ENCODE measurements at places on chromosomes 4 and X.

- DNase-seq: no peak
These were observed 15.3 kb downstream of the UGT2B15 start for GRCh38 chr4:68654946-68655721.

DNA sequence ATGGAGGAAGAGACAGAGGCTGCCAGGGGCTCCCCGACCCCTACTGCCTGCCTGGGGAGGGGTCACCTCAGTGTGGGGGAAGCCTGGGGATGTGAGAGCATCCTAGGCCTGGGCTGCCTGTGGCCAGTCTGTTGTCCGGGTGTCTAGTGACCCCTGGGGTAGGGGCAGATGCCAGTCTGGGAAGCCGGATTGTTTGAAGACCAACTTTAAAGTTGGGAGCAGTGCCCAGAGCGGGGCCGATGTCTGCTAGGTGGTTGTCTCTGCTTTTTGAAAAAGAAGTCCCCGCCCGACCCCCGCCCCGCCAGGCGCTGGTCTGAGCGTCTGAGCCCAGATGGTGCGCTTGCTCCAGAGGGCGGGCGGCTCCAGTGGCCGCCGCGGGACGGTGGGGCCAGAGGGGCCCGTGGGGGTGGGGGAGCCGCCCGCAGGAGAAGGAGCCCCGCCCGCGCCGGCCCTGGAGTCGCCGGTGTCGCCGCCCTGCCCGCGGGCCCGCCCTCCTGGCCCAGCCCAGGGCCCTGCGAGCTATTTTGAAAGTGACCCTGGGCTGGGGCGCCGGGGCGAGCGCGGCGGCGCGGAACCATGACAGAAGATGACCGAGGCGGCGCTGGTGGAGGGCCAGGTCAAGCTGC, at the start of gene DOK7:
DOK7 (plus strand) TSS at position 517 of the 626 bp plus-strand sequence; CDS start at position 587, 70 bp downstream.
- no peak for DNase-seq

DNA sequence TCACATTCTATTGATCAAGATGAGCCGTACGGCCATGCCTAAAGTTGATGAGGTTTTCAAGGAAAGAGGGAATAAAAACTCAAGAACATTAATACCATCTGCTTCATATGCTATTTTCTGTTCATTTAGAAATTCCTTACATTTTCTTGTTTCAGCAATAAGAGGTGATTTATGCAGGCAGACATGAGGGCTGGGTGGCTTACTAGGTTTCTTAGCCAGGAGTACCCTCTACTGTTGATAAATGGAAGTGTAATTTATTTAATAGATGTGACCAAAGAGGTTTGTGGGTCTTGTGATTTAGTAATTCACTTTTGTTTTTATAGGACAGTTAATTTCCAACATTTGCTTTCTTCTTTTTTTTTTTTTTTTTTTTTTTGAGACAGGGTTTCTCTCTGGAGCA, 6.4 kb upstream of the SMIM9 start:
- peak; percentile 9 for DNase-seq

- no peak for DNase-seq
These were observed 133.8 kb upstream of the TACR3 start for GRCh38 chr4:103853627-103854026.

DNA sequence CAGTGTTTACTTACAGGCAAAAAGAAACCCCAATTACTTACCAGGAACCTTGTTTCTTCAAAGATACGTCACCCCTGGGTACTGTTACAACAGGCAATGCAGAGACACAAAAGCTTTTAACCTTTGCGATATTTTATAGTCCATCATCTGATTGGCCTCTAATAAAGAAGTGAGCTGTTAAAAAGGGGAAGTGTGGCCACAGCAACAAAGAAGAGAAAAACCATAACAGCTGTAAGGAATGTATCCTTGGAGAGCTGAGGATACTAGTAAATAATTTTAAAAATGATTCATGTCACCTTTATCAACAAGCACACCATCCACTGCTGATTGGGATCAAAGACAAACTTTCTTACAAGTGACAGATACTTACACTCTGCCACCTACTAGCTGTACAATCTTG, 14.1 kb downstream of the GABRA4 start:
- DNase-seq: no peak

- DNase-seq: no peak
These were observed 1662.1 kb upstream of the TENM3 start for GRCh38 chr4:180581061-180581460.

DNA sequence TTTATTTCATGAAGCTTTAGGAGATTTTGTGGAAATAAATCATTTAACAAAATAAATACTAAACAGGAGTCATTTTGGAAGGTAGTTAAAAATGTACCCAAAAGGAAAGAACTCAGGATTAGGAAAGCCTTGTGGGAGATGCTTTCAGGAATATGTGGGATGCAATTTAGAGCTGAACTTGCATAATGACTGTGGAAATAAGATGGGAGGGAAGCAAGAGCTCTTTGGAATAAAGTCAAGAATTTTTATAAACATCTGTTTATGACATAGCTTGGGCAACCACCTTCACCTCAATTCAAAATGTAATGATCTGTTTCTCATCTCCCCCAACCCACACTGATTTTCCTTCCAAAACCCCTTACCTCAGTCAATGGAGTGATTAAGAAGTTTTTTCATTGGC, 623.8 kb downstream of the FAT4 start:
- no peak for DNase-seq

GRCh38 chr4:119314356-119314755, 7.6 kb downstream of the FABP2 start:
- DNase-seq: no peak

DNA sequence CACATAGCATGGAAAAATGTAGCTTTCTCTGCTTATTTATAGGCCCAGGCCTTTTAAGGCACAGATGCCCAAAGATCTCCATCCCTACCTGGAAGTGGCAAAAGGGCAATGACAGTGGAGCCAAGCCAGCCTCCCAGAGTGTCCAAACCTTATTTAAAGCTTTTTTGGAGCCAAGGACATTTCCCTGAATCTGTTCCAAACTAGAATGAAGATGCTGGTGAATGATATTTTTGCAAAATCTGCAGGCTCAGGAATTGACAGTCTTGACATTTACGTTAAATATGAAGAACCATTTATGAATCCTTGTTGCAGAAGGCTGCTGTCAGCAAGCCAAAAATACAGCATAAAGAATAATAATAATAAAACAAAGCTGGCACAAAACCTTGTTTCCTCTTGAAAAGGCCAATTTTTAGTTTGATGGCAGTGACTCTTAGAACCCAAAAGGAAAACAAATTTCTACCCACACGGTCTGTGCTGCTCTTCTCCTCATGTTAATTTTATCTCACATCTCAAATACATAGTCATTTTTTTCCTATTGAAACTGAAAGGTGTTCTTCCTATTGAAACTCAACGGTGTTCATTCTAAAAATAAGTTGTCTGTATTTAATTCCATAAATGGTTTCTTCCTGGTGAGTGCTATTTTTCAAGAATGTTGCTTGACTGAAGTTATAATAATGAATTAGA, 206.3 kb upstream of the TBL1X start:
- DNase-seq: no peak

- no peak for DNase-seq
These were observed 190.8 kb upstream of the GK2 start for GRCh38 chr4:79598801-79599200.

GRCh38 chrX:41019041-41019392, 66.2 kb upstream of the USP9X start:
- no peak for DNase-seq

DNA sequence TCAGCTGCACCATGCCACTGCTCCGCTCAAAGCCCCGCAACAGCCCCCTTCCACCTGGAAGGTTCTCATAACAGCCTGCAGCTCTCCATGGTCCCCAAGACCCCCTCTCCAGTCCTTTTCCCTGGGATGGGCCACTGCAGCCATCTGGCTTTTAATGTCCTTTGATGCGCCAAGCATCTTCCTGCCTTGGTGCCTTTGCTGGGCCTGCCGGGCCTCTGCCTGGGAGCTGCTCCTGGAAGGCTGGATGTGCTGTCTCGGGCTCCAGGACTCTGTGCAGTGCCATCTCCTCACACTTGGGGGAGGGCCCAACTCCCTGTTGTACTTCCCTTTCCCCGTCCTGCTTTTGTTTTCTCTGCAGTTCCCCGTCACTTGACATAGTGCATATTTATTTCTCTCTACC, 60.3 kb downstream of the TAPT1 start:
- no peak for DNase-seq

- DNase-seq: peak; percentile 4
These were observed 56.6 kb upstream of the SLC6A14 start for GRCh38 chrX:116379854-116380253.

- DNase-seq: peak; percentile 29
These were observed 36.9 kb downstream of the SORBS2 start for GRCh38 chr4:185774845-185775680.

- no peak for DNase-seq
These were observed 13.2 kb upstream of the COX7B2 start for GRCh38 chr4:46922205-46922604.

GRCh38 chrX:55490121-55490520, 473 bp upstream of the USP51 start:
- DNase-seq: no peak

DNA sequence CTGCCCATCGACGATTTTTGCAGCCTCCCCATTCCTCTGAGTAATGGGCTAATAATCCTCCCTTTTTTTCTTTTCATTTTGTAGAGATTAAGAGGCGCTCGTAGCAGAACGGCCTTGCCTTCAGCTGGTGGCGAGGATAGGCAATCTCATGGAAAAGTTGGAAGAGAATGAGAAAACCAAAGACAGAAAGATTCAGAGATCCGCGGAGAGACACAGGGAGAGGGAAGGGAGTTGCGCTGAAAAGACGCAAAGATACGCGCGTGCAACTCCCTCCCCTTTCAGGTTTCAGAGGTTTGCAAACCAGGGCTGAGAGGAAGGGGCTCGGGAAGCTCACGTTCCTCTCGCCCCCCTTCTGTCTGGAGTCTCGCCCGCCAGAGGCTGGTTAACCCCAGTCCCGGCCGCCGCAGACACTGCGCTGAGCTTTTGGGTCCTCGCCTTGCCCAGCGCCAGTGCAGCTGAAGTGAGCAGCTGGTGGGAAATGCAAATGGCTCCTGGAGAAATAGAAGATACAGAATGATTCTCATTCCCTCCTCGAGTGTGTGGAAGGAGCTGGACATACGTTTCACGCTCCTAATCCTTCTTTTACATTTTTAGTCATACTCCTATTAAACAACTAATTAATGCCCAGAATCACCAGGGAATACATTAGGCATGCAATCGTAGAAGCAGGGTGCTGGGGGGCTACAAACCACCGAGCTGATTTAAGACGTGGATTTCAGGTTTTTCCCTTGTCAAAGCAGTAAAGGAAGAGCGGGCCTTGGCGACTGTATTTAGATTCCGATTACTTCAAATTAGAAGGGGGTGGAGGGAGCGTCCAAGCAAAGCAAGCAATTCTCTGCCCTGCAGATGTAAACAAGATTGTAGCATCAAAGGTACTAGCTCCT, 16.6 kb upstream of the PITX2 start:
- DNase-seq: no peak

DNA sequence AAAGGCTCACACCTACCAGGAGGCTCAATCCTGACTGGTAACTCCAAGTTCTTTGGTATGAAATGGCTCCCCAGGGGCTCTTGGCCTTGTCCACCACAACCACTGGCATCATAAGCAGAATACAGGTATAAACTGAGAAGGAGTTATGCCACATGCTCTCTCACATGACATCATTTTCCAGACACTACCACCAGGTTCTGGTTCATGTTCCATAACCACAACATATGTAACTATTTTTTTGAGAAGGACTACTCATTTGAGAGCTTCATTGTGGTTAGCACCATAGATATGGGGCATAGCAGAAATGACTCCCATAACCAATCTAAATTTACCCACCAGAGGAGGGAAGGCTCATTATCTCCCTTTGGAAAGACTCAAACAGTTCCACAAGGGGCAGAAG, 19.6 kb downstream of the PRDM5 start:
- DNase-seq: no peak

- no peak for DNase-seq
These were observed 79.7 kb upstream of the USP9X start for GRCh38 chrX:41005445-41005992.

GRCh38 chrX:130091980-130092522, 18.2 kb downstream of the ELF4 start:
- no peak for DNase-seq

DNA sequence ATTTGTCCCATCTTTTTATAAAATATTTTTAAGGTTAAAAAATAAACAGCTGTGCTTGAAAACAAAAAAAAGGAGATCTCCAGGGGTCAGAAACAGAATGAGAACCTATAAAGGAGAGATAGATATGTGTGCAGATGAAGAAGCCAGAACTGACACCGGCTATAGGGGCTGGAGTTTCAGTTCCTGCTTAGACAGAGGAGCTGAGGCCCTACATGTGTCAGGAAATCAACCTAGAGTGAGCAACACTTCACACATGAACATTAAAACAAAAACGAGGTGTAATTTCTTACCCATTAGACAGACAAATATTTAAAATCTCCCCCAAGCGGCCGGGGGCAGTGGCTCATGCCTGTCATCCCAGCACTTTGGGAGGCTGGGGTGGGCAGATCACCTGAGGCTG, 17.8 kb upstream of the HUWE1 start:
- no peak for DNase-seq

DNA sequence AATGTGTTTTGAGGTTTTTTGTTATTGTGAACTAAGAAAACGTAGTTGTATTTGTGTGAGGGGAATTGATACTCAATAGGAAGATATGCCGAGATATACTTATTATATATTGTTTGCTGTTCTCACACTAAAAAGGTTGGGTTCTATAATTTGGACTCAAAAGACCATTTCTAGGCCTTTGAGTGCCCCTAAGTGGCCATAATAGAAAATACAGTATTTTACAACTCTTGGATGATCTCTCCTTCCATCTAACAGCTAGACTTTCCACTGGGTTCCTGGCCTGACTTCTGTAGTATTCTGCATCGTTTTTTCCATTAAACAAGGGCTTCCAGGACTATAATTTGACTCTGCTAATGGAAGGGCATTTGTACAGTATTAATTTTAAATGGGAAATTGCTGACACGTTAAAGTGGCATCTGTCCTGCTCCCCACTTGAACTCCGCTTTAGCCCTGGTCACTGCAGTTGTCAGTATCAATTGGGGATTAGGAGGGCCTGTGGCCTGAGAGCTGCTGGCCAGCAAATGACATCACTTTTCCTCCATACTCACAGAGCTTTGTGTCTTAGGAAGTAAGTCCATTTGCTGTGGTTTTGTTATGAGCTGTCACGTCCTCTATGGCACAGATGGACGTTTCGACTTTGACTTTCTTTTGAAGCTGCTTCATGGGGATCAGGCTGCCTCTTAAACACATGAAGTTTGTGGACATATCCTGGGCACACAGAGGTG, 176.9 kb downstream of the SLIT2 start:
- no peak for DNase-seq

- no peak for DNase-seq
These were observed 57.1 kb upstream of the PRDM8 start for GRCh38 chr4:80140194-80140593.

GRCh38 chrX:39125834-39126233, 324.6 kb downstream of the MID1IP1 start:
- DNase-seq: no peak

GRCh38 chr4:74531963-74532794, 87.2 kb downstream of the AREG start:
- peak; percentile 69 for DNase-seq

- DNase-seq: no peak
These were observed 1811.2 kb upstream of the PCDH10 start for GRCh38 chr4:131337936-131338335.

- no peak for DNase-seq
These were observed 95.4 kb downstream of the TBL1X start for GRCh38 chrX:9560219-9560618.

- peak; percentile 14 for DNase-seq
These were observed 795.4 kb upstream of the MAGEB2 start for GRCh38 chrX:29419774-29420553.

GRCh38 chrX:17923546-17923945, 62.4 kb upstream of the RAI2 start:
- no peak for DNase-seq

- DNase-seq: no peak
These were observed 43.7 kb downstream of the ADD1 start for GRCh38 chr4:2887343-2887742.
